ENCODE measurements at places on chromosomes 12 and 14. TPM values are rescaled to one million over a fixed set of nuclear protein-coding genes. Genes with fewer than 3 reads are reported as not detected.

DNA sequence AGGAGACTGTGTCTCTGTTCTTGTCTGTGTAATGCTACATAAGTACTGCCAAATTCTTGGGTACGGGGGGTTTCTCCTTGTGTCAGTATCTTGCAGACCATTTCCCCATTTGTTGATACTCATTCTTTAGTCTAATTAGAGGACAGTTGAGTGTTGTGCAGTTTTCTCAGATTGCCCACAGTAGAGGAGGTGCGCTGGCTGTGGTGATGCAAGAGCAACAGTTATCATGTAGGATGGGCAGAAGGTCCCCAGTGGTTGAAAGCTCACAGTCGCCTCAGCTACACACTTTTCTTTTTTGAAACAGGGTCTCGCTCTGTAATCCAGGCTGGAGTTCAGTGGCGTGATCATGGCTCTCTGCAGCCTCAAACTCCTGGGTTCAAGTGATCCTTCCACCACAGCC is 37.8 kb upstream of the ATP2A2 start:
- no peak for DNase-seq

Gene WNT1
- total RNA-seq, result not detected

GRCh38 chr14:30214461-30215090 is 286.9 kb upstream of the PRKD1 start:
- DNase-seq, result peak; percentile 45

Gene ITGB7
- 0.75 TPM for total RNA-seq

DNA sequence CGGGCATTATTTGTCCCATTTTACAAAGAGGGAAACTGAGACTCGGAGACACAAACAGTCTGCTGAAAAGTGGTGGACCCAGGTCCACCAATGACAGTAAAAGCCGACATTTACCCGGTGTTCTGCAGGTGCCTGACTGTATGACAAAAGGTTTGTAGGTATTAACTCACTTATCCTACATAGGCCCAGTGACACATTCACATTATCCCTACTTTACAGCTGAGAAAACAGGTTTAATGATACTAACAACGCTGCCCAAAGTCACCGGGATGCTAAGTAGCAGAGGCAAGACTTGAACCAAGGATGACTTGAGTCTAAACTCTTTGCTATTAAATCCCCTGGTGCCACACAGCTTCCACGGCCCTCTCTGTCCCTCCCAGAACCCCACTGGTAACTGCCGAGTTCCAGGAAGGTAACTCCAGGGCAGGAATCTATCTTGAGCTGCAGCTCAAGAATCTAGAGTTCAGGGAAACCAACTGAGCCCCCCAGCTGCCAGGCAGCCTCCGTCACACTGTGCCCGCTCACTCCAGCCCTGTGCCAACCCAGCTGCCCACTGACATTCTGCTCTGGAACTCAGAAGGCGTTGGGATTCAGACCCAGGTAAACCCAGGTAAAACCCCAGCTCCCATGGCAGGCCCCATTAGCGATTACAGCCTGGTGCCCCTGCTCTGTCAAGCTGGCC is 33.7 kb downstream of the SYNE3 start:
- no peak for DNase-seq

GRCh38 chr12:81835783-81836182 is 76.6 kb upstream of the PPFIA2 start:
- DNase-seq, result no peak
